ENCODE measurements at places on chromosomes 4 and X. TPM values are rescaled to one million over a fixed set of nuclear protein-coding genes. Genes with fewer than 3 reads are reported as not detected.
A peak's percentile ranks its signal among the peaks of the same experiment; 100 is the strongest.

GRCh38 chr4:67430989-67431388 is 114.3 kb downstream of the CENPC start:
- H3K36me3 ChIP-seq = no peaks in the 10 kb centered on the region
- H3K4me3 ChIP-seq = no peak overlapping the region
- no peak for DNase-seq
- no peaks in the 10 kb centered on the region for H3K4me1 ChIP-seq
- H3K27ac ChIP-seq = no peak overlapping the region
- H3K27me3 ChIP-seq = no peaks in the 10 kb centered on the region

PDGFC gene
- 32.8 TPM for total RNA-seq

- no peak overlapping the region for H3K4me3 ChIP-seq
- H3K27ac ChIP-seq = no peak overlapping the region
- no peak for DNase-seq
- H3K4me1 ChIP-seq = no peaks in the 10 kb centered on the region
- H3K27me3 ChIP-seq = no peaks in the 10 kb centered on the region
Observed at GRCh38 chr4:100391086-100391485, 126.7 kb downstream of the EMCN start.

CRMP1 gene
- total RNA-seq = not detected

- no peaks in the 10 kb centered on the region for H3K4me1 ChIP-seq
- H3K27ac ChIP-seq = no peak within 1 kb of the TSS
- no peak within 1 kb of the TSS for H3K4me3 ChIP-seq
- no peaks in the 10 kb centered on the region for H3K27me3 ChIP-seq
Observed at GRCh38 chrX:126552313-126553022, at the start of gene DCAF12L1. Gene DCAF12L1 (minus strand): TSS chrX:126552814. CDS start chrX:126552608, 206 bp downstream.

DNA sequence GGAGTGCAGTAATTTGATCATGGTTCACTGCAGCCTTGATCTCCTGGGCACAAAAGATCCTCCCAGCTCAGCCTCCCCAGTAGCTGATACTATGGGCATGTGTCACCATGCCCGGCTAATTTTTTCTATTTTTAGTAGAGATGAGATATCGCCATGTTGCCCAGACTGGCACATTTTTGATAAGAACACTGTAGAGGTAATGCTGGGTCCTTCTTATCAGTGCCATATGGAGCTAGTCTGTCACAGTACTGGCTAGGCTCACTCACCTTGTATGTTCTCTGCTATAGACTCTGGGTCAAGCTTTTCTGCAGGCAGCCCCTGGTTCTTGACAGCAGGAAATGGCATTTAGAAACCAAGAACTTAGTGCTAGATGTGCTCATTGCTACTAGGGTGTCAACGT is 53.9 kb downstream of the BCOR start:
- DNase-seq = no peak
- no peak overlapping the region for H3K4me3 ChIP-seq
- H3K36me3 ChIP-seq = peaks cover 2% of the 10 kb centered on the region
- H3K27ac ChIP-seq = no peak overlapping the region

P2RY4 gene
- 3.9 TPM for total RNA-seq

SMR3B gene
- not detected for total RNA-seq

- no peaks in the 10 kb centered on the region for H3K36me3 ChIP-seq
- H3K4me3 ChIP-seq = no peak overlapping the region
- no peak for DNase-seq
- H3K27me3 ChIP-seq = no peaks in the 10 kb centered on the region
- no peaks in the 10 kb centered on the region for H3K4me1 ChIP-seq
Observed at GRCh38 chr4:34464196-34464595, 1780.1 kb downstream of the ARAP2 start.

NSG1 gene
- total RNA-seq = 0.27 TPM

ING2 gene
- 7.9 TPM for total RNA-seq

DNA sequence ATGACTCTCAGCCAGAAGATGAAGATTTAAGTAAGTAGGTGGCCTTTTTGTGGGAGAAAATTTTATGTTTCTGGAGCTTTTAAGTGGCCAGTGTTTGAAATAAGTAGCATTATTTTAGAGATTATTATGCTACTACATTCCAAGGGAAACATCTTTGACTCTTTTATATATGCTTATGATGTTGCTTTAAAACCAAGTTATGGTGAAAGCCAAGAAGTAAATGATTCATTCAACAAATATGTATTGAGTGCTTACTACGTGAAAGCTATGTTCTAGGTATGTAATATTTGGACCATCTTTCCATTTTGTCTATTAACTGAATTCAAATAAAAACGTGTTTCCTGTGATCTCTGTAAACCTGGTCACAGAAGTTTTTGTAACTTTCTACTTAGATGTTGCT is 58.3 kb downstream of the ZFX start:
- H3K36me3 ChIP-seq = peaks cover 6% of the 10 kb centered on the region
- H3K27ac ChIP-seq = no peak overlapping the region

GRCh38 chrX:41344053-41344452 is 10.1 kb downstream of the DDX3X start:
- H3K4me1 ChIP-seq = peaks cover 9% of the 10 kb centered on the region
- H3K27ac ChIP-seq = no peak overlapping the region
- no peak for DNase-seq
- no peak overlapping the region for H3K4me3 ChIP-seq

ARX gene
- total RNA-seq = not detected

DNA sequence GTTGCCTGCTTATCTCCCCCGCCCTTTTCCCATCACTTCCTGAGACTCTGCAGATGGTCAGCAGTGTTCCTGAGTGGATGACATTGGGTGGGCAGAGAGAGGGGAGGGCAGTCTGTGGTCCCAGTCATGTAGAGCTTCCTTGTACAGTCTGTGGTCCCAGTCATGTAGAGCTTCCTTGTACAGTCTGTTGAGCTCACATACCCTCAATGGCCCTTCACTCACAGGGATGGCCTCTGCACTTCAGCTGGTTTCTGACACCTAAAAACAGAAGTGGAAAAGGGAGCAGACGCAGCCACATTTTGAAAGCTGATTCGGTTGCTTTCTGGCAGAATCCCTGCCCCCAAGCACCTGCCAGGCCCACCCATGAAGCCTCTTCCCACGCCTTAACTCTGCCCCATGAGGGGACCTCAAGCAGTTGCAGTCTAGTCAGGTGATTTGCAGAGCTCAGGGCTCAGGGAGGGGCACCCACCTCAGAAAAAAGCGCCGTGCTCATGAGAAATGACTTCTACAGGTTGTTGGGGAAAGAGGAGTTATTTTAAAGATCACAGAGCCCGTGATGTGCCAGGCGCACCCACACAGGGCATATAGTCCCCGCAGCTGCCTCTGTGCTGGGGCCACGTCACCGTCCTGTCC is 3.6 kb upstream of the TMEM271 start:
- H3K4me3 ChIP-seq = no peak overlapping the region
- peaks cover 1% of the 10 kb centered on the region for H3K27me3 ChIP-seq
- no peak overlapping the region for H3K27ac ChIP-seq
- H3K36me3 ChIP-seq = no peaks in the 10 kb centered on the region
- DNase-seq = no peak

DNA sequence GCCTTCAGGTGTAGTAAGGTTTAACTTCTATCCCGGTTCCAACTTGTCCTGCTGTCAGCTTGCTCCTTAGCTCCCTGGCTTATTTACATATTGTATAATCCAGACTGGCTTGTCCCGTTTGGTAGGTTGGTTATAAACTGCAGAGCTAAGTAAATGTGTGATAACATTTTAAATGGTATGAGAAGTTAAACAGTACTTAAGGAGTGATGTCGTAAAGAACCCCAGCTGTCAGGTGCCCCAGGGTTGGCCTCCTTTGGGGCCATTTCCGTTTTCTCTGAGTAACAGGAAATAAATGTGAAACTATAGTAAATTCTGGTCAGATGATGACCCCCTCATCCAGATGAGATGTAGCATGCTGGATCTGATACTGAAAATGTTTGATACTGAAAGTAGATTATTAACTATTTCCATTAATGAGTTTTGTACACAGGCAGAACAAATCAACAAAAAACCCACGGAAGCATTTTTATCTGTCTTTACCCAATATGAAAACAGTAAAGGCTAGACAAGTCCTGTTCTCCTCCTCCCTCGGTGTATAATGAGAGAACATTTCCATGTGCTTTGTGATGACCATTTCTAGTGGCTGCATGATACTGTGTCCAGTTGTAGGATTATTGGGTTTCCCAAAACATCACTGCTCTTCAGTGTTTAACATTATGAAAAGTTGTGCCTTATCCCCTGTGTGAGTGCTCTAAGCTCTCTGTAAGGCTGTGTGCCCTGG is 22.4 kb downstream of the GAB1 start:
- H3K27me3 ChIP-seq = no peaks in the 10 kb centered on the region
- no peaks in the 10 kb centered on the region for H3K36me3 ChIP-seq
- peak overlapping the region; percentile 42 for H3K4me3 ChIP-seq
- H3K4me1 ChIP-seq = peaks cover 90% of the 10 kb centered on the region
- H3K27ac ChIP-seq = peak overlapping the region; percentile 78
- DNase-seq = no peak

PAGE4 gene
- not detected for total RNA-seq

ANOS1 gene
- total RNA-seq = 8.9 TPM

NLRP2B gene
- total RNA-seq = 0.95 TPM

- no peak for DNase-seq
- no peak overlapping the region for H3K27ac ChIP-seq
- no peaks in the 10 kb centered on the region for H3K36me3 ChIP-seq
- no peak overlapping the region for H3K4me3 ChIP-seq
Observed at GRCh38 chrX:100413229-100413628, 3.2 kb upstream of the PCDH19 start.

- H3K4me3 ChIP-seq = no peak overlapping the region
- no peak overlapping the region for H3K27ac ChIP-seq
- no peaks in the 10 kb centered on the region for H3K27me3 ChIP-seq
- H3K36me3 ChIP-seq = no peaks in the 10 kb centered on the region
- DNase-seq = no peak
- H3K4me1 ChIP-seq = no peaks in the 10 kb centered on the region
Observed at GRCh38 chr4:80903020-80903419, 127.5 kb upstream of the BMP3 start.

TBC1D8B gene
- 7.9 TPM for total RNA-seq

NEIL3 gene
- total RNA-seq = not detected

GRCh38 chr4:136800248-136800647 is 732.0 kb downstream of the PCDH18 start:
- H3K27me3 ChIP-seq = no peaks in the 10 kb centered on the region
- no peak for DNase-seq
- no peaks in the 10 kb centered on the region for H3K36me3 ChIP-seq

GRCh38 chrX:154096140-154097002 is 1.1 kb downstream of the MECP2 start:
- H3K27ac ChIP-seq = peak overlapping the region; percentile 75
- no peaks in the 10 kb centered on the region for H3K36me3 ChIP-seq
- no peaks in the 10 kb centered on the region for H3K27me3 ChIP-seq
- peaks cover 43% of the 10 kb centered on the region for H3K4me1 ChIP-seq
- peak overlapping the region; percentile 72 for H3K4me3 ChIP-seq

GRCh38 chrX:12934850-12935249 is 28.4 kb downstream of the TLR8 start:
- DNase-seq = no peak
- H3K4me3 ChIP-seq = no peak overlapping the region
- H3K36me3 ChIP-seq = no peaks in the 10 kb centered on the region
- no peaks in the 10 kb centered on the region for H3K27me3 ChIP-seq
- H3K27ac ChIP-seq = no peak overlapping the region

Measured in thoracic aorta (tissue), 2 donors.